ENCODE measurements at places on chromosomes 5 and 9.

DNA sequence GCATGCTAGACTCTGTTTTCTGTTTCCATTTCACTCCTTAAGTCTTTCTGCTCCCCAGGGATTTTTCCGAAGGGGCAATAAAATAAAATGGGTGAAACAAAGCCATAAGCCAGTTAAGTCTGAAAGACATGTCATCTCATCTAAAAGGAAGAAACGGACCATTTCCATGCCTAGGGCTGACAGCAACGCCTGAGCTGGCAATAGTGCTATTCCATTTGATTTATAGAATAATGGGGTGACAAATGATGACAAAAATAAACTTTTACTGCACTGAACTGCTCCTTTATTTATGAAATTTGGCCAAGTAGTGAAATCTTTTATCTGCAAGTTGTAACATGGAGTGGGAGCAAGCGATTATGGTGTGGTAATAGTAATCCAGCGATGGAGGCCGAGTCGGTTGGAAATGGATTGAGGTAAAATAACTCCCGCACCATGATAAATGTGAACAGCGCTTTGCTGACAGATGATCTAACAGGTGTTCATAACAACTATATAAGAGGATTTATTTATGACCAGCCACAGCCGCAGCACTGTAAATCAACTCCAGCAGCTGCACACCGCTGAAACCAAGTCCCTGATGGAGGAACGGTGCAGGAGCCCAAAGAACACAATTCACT lies 219.8 kb upstream of the TBCA start:
- DNase-seq: no peak

DNA sequence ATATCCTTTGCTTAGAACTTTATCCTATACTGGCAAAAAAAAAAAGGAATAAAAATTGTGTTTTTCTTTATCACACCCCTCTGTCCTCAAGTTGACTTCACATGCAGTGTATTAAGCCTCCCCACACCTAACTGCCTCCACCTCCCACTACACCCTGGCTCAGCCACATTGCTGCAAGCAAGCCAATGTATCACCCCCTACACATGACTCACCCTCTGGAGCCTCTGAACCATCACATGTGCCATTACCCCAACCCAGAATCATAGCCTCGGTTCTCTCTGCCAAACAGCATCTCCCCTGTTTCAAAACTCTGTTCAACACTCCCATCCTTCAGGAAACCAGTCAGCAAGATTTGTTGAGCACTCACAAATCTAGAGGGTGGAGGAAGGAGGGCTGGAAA lies 209.0 kb downstream of the CWC27 start:
- DNase-seq: no peak

GRCh38 chr5:90476391-90476790 lies 1.7 kb downstream of the POLR3G start:
- DNase-seq: no peak

DNA sequence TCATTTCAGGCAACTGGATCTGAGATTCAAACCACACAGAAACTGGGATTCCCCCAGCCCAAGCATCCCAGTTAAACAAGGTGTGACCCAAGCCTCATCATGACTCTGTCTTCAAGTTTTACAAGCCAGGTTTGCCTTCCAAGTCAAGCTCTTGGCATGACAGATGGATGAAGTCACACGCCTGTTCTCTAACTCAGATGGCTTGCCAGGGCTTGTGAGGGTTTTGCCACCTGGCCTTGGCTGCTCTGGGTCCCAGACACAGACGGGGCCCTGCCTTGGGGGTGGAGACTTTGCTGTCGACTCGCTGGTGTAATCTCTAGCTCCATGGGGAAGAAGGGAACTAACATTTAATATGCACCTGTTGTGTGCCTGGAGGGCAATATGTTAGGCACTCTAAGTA lies 95.8 kb upstream of the RARS1 start:
- DNase-seq: no peak

- DNase-seq: no peak
Measured at GRCh38 chr9:38652044-38652443, 31.6 kb upstream of the ANKRD18A start.

- no peak for DNase-seq
Measured at GRCh38 chr9:95433096-95433819, 83.5 kb downstream of the PTCH1 start.

DNA sequence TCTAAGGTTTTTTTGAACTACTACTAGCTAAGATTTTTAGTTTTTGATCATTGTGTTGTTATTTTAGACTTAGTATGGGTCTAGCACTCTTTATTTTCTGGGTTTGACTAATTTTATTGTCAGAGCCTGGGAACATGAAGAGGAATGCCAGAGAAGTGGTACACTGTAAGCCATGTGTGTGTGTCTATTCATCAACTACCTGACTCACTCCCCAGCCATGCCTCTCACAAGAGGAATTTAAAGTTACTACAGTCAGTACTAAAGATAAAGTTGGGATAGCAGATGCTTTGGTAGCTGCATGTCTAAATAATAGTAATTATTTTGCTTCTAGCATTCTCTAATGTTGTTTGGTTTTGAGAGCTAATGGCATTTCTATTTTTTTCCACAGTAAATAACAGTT lies 264.8 kb downstream of the CSNK1G3 start:
- DNase-seq: peak; percentile 67

GRCh38 chr9:78778861-78779374 lies 482.0 kb downstream of the PSAT1 start:
- DNase-seq: peak; percentile 90

DNA sequence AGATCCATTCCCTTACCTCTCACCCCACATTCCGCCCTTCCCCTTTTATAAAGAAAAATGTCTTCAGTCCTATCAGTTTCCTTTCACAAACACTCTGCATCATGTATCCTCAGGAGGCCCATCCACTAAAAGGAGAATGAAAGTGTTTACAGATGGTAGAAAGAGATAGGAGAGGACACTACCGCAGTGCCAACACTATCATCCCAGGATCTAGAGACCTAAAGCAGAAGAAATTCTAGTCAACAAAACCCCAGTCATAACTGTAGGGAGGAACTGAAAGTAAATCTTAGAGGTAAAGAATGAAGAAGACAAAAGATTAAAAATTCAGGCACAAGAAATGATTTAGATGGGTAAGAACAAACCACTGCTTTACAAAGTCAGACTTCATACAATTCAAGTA lies 114.1 kb downstream of the MLLT3 start:
- DNase-seq: no peak

- DNase-seq: no peak
Measured at GRCh38 chr9:92402360-92402759, 2.0 kb downstream of the OGN start.

DNA sequence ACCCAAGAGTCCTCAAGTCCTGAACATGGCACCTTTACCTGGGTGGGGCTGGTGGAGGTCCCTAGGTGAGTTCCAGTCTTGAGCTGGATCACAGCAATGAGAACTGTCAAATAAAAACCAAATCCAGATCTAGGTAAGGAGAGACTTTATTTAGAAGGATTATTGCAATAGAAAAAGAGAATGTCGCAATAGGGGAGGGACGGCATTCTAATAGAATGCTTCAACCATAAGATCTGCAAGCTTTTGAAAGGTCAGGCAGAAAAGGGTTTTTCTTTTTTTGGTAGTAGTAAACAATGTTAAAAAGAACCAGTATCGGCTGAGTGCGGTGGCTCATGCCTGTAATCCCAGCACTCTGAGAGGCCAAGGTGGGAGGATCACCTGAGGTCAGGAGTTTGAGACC lies 5.2 kb upstream of the GCNT1 start:
- no peak for DNase-seq

DNA sequence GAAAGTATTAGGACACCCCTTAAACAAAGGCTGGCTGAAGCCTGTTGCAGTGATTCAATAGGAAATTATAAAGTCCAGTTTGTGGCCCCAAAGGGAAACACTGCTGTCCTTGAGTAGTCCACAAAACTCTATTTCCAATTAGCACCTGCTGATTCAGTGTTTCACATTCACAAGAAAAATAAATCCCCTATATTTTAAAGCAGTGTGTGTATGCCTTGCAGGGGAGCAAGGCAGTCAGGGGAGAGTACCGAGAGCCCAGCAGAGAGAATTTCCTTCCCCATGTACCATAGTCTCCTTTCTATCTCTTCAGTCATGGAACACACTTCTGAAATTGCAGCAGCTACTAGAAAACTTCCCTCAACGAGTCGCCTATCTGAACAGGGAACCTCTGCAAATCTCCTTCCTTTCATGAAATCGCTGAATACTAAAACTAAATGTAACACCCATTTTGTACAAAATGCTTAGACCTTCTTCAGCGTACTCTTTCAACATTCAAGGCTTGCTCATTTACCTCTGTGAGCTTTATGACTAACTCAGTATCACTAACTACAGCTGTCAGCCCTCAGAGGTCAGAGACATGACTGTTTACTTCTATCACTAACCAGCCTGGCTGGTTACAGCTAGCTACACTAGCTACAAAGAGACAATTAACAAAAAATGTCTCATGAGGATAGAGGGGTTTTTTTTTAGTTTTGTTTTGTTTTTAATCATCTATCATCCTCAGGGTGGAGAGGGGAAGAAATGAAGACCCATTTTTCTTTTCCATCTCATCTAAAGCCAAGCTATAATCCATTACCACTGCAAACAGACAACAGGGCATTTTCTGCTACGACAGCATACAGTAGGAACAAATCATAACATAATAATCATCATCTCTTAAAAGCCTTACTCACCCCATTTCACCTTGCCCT lies 188.7 kb downstream of the EBF1 start:
- no peak for DNase-seq

DNA sequence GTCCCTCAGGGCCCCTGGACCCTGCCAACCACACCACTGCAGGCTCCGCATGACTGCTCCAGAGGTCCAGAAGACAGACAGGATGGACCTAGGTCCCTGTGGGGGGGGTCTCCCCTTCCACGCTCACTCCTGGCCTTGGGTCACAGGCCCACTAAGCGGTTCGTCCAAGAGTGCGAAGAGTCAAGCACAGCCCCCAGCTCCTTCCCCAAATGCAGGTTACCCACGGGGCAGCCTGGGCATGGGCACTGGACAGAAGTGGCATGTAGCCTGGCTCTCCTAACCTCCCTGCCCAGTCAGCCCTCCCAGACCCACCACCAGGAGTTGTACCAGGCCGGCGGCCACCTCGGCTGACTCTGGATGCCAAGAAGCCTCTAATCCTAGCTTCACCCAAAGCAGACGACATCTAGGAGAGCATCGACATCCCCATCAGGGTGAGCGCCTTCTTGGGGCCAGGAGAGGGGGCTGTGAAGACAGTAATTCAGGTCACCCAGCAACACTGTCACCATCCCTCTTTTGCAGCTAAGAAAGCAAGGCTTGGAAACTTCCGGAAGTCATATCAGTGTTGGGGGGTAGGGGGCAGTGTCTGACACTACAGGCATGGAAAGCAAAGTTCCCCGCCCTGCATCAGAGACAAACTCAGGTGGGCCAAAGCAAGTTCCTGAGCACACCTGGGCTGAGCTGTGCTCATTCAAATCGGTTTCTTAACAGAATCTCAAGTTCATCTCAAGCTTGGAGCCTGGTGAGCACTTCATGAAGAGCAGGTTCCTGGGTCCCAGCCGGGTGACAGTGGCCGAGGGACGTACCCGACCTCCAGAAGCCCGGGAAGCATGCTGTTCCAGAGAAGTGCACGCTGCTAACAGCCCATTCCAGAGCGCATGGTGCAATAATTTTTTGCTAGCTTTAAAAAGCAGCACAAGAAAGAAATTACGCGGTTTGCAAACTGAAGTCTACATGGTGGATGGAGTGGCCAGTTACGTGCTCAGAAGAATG lies 68.7 kb downstream of the SEMA4D start:
- no peak for DNase-seq

- DNase-seq: no peak
Measured at GRCh38 chr5:169580964-169581363, 2.6 kb upstream of the SPDL1 start.

- DNase-seq: no peak
Measured at GRCh38 chr9:92721548-92721947, 43.1 kb downstream of the BICD2 start.

DNA sequence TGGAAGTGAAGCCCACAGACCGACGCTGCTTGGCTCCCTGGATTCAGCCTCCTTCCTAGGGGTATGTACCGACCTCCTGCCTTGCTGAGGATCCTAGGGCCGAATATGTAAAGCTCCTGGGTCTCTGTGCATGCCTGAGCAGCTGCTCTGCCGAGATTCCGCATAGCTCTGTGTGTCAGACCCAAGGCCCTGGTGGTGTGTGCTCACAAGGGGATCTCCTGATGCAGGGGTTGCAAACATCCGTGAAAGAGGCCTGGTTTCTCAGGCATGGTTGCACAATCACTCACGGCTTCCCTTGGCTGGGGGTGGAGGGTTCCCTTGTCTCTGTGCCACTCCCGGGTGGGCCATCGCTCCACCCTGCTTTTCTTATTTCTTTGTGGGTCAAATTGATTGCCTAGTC lies 19.9 kb upstream of the SVEP1 start:
- DNase-seq: no peak

GRCh38 chr9:2215921-2216441 lies 200.8 kb downstream of the SMARCA2 start:
- DNase-seq: no peak

- DNase-seq: no peak
Measured at GRCh38 chr5:65718576-65719310, 3.2 kb downstream of the SGTB start.

GRCh38 chr9:112551641-112552040 lies 65.0 kb downstream of the KIAA1958 start:
- no peak for DNase-seq

DNA sequence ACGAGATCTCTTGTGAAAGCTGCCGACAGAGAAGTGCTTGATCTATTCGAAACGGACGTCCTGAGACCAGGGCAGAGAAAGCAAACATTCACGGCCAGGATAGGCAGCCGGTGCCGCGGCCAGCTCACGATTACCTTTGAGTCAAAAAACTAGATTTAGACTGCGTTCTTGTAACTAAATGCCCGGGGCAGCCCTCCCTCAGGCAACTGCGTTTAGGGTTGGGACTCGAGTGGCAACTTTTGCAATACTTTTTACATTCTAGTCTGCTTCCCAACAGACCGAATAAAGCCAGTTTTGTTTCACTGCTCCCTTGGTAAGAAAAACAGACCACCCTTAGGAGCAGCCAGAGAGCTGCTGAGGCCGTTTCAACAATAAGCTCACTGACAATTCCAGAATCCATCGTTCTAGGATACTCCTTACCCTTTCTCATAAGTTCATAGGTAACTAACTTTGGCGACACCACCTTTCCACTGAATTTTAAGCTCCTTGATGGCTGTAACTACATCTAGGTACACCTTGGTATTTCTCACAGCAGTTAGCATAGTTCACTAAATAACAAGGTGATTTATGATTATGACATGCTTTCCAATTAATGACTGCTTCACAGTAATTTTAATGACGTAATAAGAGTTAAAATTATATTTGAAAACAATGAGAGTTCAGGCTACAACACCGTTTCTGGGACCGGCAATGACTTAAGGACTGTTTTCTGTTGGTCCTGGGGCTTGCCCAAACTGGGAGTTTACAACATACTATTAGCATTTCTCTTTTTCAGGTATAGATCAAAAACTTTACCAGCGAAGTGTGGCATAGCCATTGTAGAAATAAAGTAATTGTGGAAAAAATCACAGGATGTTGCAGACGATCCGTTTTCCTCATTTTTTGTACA lies 899 bp upstream of the RAPGEF6 start:
- peak; percentile 23 for DNase-seq

- DNase-seq: no peak
Measured at GRCh38 chr5:178483620-178484019, 106.6 kb downstream of the COL23A1 start.

GRCh38 chr9:114850871-114851270 lies 45.0 kb upstream of the TNFSF15 start:
- DNase-seq: no peak

All from epithelial cell of proximal tubule (primary cell).